NCI-H1417 (cell line): ENCODE measurements at places on chromosomes 5 and 9.

GRCh38 chr5:113043491-113043931, 66.9 kb downstream of the DCP2 start:
- DNase-seq: no peak

DNA sequence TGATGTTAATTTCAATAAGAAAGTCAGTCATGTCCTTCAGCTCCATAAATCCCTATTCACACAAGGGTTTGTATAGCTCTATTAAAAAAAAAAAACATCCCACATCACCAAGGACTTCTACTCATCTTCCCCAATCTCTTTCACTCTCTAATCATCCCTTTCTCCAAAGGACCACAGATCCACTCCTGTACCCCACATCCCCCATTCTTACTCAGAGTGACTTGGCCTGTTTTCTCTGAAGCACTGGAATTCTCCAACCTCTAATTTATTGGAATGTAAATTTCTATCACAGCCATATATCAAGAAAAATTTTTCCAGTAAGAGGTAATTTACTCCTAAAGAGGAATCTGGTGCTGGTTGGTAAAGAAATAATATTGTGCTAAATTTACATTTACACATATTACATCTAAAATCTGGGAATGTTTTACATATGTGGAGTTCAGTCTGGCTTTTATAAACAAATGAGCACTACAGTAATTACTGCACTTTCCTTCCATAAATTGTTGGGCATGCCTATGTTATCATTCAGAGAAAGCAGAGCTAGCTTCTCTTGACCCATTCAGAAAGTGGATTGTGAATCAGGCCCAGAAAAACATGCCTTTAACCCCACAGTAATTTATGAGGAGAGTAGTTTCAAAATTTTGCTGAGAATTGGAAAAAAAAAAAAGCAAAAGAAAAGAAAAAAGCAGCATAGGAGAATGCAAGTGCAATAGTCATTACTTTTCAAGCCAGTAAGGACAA, 399.5 kb upstream of the TNC start:
- DNase-seq: no peak

DNA sequence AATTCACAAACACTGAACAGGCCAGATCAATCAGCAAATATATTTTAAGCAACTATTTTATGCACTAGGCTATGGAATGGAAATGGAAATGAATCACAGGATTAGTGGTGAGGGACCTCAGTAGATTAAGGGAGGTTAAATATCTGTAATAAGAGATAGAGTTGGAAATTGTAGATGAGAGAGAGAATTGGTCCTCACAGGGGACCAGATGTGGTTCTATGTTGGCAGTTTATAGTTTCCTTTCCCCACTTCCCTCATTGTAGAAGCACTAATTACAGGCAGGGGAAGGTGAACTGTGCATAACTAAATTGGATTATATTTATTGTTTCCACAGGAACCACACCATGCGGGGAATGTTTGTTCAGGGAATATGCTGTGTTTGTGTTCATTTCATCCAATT, 496.2 kb downstream of the ARHGEF28 start:
- DNase-seq: peak; percentile 14

- no peak for DNase-seq
Observed at GRCh38 chr5:53575101-53575500, 14.7 kb downstream of the NDUFS4 start.

GRCh38 chr5:66896171-66896570, 300.0 kb downstream of the MAST4 start:
- no peak for DNase-seq

DNA sequence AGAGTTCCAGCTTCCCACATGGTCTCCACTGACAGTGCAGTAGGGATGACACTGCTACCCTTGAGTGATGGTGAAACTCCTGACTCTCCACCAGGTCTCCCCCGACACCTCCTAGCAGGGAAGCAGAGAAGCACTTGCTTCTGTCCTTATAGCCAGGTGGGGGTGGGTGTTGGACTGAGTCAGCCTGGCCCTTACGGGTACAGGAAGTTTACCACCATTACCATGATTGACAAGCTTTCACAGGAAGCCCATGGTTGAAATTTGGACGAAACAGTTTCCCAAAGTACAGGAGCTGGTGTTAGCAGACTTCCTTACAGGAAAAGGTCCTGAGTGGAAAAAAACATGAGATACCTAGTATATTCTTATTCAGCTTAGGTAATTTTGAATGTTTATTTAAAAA, 3.1 kb upstream of the FBXL7 start:
- no peak for DNase-seq

- no peak for DNase-seq
Observed at GRCh38 chr5:173318881-173319620, 9.2 kb downstream of the STC2 start.

DNA sequence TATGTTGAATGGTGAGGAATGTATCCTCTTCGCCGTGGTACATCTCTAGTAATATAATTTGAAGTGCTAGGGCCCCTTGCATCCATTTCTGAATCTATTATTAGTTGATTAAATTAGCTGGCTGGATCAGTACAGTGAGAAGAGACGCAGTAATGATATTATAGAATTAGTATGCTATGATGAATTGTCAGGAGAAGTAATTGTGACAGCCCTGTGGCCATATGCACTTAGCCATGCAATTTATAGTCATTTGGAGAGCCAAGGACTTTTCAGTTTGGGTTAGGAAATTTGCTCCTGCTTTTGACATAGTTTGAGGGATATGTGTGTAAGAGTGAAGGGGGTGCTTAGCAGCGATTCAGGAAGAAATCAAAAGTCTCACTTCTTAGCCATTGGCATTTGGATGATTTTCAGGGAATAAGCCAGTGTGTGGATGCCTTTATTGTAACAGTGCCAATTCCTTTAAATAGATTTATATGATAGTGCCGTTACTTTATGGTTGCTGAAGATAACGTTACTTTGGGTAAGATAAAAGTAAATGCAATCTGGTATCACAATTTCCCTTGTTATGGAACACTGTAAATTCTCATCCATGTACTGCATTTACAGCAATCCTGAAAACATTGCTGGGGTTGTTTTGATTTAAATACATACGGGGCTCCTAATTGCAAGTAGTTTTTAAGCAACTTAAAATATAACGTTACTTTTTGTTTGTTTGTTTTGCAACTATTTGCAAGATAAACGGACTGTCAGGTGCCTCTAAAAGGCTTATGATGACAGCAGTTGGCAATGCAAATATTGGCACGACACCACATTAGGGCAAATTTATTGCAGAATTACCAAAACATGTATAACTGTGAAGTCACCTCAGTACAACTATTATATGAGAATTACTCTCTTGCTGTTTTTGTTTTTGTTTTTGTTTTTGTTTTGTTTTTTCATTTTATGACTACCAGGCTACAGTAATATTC, 875.4 kb upstream of the WWC1 start:
- no peak for DNase-seq

DNA sequence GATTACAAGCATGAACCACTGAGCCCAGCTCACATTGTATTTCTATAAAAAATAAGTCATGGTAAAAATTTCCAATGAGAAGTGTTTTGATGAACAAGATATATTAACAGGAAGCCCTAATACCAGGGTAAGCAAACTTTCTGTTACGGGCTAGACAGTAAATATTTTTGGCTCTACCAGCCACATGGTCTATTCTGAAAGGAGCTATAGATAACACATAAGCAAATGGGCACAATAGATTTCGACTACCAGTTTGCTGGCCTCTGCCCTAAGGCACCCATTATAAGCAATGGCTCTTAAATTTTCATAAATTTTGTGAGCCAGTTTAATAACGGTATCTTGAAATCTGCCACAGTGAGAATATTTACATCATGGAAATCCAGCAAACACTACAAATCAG, 8.1 kb downstream of the UBQLN1 start:
- DNase-seq: no peak

DNA sequence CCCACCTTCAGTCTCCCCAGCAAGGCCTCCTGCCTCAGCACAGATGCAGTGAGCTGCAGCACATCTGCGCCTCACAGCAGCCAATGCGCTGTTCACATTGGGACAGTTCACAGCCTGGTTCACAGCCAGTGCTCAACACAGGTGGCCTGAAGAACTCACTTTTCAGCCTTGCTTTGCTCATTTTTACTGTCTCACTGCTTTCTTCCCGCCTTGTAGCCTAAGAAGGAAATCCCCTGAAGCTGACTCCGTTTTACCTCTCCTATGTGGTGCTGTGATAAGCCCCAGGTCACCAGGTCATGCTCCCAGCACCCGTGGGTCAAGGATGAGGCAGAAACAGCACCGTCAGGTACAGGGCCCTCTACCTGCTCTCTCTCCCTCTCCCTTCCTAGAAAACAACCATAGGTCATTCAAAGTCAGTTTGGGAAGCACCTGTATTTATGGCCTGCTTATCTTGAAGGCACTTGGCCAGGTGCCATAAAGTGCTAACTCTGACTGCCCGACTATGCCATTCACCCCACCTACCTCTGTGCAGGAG, 1.1 kb downstream of the GCNT4 start:
- DNase-seq: no peak

- peak; percentile 30 for DNase-seq
Observed at GRCh38 chr9:30534896-30535295, 1849.5 kb upstream of the ACO1 start.

GRCh38 chr5:5658226-5658625, 235.7 kb downstream of the ICE1 start:
- DNase-seq: no peak

DNA sequence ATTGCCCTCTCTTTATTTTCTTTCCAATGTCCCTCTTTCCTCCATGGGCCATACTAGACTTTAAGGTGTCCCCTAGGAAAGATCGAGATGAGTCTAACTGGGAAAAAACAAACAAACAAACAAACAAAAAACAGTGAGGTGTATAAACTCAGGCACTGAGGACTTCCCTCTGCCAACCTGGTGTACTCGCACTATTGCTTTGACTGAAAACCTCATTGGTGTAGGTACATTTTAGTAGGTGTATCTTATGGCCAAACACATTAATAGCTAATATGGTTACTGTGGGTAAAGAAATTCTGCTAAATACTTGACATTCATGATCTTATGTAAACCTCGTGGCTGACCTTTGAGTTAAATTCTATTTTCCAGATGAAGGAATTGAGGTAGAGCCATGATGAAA, 74.3 kb downstream of the TNC start:
- DNase-seq: no peak

GRCh38 chr9:104240890-104241289, 146.8 kb downstream of the SMC2 start:
- DNase-seq: no peak

DNA sequence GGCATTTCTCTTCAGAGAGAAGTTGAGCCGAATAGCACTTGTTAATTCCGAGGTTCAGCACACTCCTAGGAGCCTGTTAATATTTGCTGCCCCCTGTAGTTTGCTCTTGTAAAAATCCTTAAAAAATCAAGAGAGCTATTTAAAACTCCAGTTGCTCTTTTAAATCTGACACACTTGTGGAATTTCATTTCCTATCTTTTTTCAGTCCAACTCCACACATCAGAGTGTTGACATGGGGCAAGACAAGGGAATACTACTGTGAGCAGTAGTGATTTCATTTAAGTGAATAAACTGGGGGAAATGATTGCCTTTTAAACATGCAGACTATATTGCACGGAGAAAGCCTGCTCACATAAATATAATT, 1096.3 kb upstream of the DMAC1 start:
- DNase-seq: no peak

- DNase-seq: no peak
Observed at GRCh38 chr5:88374391-88374790, 105.7 kb upstream of the TMEM161B start.

DNA sequence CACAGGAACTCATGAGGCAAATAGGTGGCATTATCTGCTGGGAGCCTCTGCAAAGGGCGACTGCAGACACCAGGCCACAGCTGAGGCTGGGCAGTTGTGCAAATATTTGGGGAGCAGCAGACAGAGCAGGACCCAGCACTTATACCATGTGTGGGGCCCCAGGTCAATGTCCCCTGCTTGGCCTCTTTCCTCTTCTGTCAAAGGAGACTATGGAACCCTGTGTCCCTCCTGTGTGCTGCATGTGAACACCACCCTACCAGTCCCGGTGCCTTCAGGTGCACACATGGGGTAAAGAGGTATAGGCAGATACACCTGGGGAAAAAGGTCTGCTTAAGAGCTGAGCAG, 50.8 kb downstream of the ROR2 start:
- no peak for DNase-seq

- no peak for DNase-seq
Observed at GRCh38 chr5:89710006-89710405, 699.5 kb downstream of the CETN3 start.

GRCh38 chr5:169545762-169546161, 37.8 kb upstream of the SPDL1 start:
- DNase-seq: no peak

DNA sequence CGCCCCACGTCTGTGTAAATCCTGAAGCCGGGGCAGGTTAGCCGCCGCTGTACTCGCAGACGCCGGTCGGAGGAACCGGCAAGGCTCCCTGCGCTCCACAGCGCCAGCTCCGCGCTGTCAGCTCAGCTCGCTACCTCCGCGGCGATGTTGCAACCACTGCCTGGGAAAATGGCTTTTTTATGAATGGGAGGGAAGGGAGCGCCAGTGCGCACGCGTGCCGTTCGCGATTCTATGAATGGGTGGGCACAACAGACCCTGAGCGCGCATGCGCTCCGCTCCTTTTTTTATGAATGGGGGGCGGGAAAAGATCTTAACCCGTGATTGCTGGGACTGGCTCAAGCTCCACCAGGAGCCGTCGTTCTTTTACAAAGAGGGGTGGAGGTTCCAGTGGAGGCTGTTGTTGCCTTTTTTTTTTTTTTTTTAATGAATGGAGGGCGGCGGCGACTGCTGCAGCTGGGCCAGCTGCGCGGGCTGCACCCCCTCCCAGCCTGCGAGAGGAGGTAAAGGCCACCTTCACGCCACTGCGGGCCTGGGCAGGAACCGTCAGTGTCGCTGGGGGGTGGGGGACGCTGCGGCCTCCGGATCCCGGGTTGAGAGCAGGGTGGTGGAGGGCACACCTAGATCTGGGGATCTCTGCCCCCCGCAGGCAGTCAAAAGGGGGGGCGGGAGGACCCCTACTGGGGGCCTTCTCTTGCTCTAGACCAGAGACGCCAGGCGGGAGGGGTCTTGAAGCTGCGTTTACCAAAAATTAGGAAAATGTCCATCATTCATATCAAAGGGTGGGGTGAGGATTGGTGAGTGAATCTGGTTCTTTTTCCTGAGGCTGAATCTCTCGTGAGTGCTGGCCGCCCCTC, at the start of gene SPRY4:
Gene SPRY4 (minus strand): TSS at position 151 of the 854 bp plus-strand sequence. CDS start 9,913 bp downstream, outside the sequence.
- DNase-seq: peak; percentile 86

- no peak for DNase-seq
Observed at GRCh38 chr5:75342836-75343235, 5.8 kb downstream of the HMGCR start.

DNA sequence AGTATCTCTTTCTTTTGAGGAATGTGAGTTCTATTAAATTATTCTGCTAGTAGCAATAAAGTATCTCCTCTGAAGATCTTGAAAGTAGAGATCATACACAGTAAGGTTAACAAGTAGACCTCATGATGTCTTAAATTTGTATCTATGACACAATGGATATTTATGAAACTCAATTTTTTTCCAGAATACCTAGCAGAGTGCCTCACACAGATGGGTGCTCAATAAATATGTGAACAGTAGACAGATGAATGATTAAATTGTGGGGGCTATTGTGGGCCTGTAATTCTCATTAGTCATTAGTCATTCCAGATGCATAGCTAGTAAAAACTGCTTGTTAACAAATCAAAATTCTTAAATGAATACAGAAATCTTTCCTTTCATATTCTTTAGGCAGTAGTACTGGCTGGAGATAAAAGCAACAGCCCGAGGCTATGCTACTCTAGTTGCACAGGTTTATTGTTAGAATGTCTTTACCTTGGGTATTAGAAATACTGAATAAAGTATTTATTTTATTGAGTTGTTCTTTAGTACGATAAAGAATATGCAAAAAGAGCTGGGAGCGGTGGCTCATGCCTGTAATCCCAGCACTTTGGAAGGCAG, 22.0 kb downstream of the CHD1 start:
- DNase-seq: no peak

GRCh38 chr5:78576376-78576775, 72.2 kb downstream of the LHFPL2 start:
- no peak for DNase-seq

- DNase-seq: no peak
Observed at GRCh38 chr5:34648840-34649158, 7.3 kb upstream of the RAI14 start.
